ENCODE measurements at places on chromosomes 16 and 17. TPM values are rescaled to one million over a fixed set of nuclear protein-coding genes. Genes with fewer than 3 reads are reported as not detected.

DNA sequence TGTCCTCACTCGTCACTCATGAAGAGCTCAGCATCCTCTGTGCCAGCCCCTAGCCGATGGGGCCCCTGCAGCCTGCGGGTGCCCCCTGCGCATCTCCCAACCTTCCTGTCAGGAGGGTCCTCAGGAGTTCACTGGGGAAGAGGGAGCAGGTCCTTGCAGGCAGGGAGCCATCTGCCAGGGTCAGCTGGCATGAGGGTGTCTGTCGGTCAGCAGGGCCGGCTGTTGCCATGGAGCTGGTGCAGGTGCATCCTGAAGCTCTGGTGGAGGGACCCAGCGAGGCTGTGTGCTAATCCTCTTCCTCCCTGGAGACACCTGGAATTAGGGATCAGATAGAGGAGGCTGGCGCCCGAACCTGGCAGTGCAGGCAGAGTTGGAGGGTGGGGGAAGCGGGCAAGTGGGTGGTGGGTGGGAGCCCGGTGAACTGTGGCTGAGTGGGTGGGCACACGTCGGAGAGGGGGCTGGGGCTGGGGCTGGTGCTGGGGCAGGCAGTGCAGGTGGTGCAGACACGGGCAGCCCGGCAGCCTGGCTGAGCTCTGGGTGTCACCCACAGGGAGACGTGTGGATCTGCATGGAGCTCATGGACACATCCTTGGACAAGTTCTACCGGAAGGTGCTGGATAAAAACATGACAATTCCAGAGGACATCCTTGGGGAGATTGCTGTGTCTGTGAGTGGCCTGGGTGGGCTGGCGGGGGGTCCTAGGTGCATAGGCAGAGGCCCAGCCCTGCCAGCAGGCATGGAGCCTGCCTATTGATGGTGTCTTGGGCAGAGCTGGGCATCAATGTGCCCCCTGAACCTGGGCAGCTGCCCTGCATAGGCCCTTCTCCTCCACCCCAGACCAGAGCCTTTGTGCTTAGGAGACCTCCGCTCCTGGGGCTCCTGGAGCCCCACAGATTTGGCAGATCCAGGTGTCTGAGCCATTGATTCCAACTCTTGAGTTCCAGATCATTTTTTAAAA is 17.4 kb downstream of the MAP2K3 start:
- no peak for ATAC-seq

DNA sequence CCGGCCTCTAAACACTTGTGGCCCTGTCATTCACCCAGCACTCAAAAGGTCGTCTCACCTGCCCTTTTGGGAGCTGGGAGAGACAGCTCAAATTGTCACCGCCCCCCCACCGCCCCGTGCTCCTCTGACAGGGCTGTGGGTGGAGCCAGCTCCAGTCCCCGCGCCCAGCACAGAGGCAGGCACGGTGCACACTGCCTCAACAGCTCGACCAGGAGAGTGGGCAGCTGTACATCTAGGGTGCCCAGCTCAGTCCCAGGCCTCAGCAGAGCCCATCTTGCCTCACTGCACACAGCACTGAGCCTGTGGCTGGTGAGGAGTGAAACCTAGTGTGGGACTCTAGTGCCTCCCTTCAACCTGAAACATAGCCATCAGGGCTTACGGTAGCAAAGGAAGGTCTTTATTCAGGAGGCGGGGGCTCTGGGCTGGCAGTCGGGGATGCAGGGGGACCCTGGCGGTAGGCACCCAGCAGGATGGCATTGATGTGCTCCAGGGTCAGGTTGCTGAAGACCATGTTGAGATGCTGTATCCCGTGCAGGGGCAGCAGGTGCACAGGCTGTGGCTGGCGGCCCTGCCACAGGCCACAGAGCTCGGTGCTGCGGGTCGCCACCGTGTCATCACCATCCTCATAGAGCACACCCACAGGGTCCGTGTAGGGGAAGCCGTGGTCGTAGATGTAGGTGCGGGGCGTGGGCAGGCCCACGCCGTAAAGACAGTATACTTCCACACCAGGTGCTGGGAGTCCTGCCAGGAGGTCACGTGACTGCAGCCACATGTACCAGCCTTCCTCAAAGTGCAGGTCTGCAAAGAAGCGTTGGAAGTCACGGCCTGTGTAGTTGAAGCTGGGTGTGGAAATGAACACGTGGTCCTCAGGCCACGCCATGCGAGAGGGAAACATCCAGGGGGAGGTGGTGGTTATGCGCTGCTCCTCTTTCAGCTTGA is 3.1 kb upstream of the PSMB10 start:
- no peak for ATAC-seq

GRCh38 chr17:56678249-56679114 is 85.0 kb downstream of the NOG start:
- peak; percentile 77 for ATAC-seq

- ATAC-seq, result peak; percentile 68
Measured at GRCh38 chr16:19898924-19899604, 14.4 kb upstream of the GPRC5B start.

- no peak for ATAC-seq
Measured at GRCh38 chr17:28366605-28367004, 1.6 kb upstream of the SEBOX start.

C17orf78 gene
- 0.41 TPM for total RNA-seq

- no peak for ATAC-seq
Measured at GRCh38 chr17:47957591-47958490, at the start of gene PRR15L. TSS of gene PRR15L (minus strand) at chr17:47957883. CDS start at chr17:47953234, 4,649 bp downstream.

GRCh38 chr17:19660219-19660870 is 11.8 kb downstream of the ALDH3A2 start:
- ATAC-seq, result no peak

DNA sequence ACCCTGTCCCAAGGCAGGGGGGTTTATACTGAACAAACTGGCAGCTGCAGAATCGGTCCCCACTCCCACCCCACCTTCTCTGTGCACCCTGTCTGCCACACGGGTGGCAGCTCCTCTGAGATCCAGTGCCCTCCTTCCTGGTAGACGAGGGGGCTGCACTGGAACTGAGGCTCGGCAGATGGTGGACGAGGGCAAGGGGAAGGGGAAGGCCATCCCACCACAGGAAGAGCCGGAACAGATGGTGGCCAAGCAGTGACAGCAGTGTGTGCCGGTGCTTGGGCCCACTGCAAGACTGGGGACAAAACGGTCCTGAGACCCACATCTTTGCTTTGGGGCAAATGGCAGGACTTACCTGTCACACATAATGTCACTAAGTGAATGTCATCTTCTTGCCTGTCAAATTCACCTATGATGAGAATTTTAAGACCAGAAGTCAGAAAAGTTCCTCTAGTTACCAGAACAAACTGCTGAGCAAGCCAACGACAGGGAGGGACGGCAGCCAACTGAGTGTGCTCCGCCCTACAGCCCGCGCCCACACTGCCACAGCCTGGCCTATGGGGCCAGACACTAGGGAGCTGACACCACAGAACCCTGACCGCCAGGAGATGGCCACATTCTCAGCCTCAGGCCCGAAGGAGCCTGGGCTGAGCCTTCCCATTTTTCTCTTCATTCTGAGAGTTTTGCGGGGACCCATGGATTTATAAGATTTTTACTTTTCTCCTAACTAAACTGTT is 14.4 kb downstream of the NTAN1 start:
- peak; percentile 78 for ATAC-seq

DNA sequence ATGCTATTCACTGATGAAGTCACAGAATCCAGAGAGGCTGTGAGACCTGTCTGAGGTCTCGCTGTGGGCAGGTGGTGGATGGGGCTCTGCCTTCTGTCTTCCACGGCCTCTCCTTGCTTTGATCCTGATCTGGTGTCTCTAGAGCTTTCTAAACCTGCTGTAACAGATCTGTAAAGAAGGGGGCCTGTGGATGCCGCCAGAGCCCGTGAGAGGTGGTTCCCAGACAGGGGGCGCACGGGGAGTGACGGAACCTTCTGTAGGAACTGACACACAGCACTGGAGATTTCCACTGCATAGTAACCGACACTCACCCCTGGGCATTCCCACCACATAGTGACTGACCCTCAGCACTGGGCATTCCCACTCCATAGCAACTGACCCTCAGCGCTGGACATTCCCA is 16.0 kb downstream of the CBFA2T3 start:
- no peak for ATAC-seq

- no peak for ATAC-seq
Measured at GRCh38 chr17:63434951-63435571, 11.0 kb downstream of the CYB561 start.

DNA sequence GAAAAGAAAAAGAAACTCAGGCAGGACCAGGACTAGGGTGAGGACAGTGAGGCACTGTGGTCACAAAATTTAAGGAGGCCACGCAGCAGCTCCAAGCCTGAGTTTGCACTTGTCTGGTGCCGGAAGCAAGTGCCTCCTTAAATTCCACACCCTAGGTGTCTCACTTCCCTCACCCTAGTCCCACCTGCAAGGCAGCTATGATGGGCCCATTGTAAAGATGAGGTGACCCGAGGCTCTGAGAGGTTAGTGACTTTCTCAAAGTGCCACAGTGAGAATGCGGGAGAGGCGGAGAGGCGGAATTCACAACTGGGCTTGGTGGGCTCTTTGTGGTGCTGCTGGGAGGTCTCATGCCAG is 21.5 kb upstream of the EEF2K start:
- no peak for ATAC-seq

GRCh38 chr16:89265647-89266046 is 48.1 kb downstream of the ZNF778 start:
- no peak for ATAC-seq

GRCh38 chr16:65377195-65377594 is 255.3 kb upstream of the CDH11 start:
- no peak for ATAC-seq

CCL4L2 gene
- total RNA-seq, result 0.38 TPM

DNA sequence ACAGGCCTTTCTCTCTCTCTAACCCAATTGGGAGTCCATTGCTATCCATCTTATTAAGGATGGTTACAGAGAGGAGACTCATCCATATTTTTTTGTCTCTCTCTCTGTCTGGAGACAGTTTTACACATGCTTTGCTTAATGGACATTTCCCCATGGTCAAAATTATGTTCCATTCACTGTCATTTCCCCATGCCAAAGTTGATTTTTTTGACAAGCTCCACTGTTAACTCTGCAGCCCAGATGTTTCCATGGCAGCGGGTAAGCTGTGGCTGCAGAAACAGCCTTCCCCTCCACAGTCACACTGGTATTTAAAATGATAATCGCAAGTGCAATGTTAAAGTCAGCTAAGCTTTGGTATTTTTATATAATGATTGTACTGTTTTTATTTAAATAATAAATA is 63.9 kb upstream of the HLF start:
- ATAC-seq, result no peak

- ATAC-seq, result peak; percentile 66
Measured at GRCh38 chr17:12667299-12667958, 1.7 kb downstream of the MYOCD start.

GLTPD2 gene
- total RNA-seq, result not detected

DNA sequence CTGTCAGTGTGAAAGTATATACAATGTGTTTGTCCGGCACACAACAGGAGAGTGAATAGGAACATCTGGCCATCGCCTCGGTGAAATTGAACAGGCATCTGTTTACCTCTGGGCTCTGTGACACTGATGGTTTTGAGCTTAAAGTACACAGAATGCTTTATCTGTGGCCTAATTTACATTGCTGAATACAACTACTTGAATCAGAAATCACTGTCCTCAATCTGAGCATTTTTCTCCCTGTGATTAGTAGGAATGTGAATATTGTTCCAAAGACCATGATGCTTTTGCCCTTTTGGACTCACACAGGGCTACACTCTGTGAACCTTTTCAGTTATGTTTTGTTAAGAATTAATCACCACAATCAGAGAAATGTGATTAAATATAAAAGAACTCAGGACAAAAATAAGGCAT is 323.0 kb upstream of the TBX2 start:
- peak; percentile 87 for ATAC-seq

SERPINF2 gene
- 0.31 TPM for total RNA-seq

DNA sequence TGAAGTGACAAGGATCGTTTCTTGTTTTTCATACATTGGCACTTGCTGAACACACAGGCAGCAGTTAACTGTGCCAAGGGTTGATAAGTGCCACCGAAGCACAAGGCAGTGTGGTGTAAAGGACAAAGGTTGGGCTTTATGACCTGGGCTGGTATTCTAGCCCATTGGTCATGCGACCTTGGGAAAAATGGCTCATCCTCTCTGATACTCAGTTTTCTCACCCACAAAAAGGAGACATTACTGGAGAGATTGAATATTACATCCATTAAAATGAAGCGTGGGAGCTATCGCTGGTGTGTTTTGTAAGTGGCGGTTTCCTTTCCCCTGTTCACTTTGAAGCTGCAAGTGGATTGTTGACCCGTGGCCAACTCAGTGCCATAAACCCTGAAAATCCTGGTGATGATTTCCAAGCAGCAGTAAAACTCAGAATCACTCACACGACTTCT is 216.9 kb downstream of the HAPSTR1 start:
- ATAC-seq, result no peak

DNA sequence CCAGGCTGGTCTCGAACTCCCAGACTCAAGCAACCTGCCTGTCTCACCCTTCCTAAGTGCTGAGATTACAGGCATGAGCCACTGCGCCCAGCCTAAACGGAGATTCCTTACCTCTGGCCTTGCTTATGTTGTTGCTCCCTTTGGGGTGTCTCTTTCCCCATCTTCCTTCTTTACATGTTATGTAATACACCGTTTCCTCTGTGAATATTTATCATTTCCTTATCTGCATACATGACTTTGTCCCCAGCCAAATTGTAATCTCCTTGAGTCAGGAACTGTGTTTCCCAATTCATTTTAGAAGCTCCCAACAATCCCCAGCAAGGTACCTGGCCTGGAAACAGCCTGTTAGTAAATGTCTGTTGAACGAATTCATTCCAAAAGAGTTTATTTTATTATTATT is 15.7 kb downstream of the COPZ2 start:
- no peak for ATAC-seq

GRCh38 chr17:80846932-80847331 is 144.7 kb upstream of the CHMP6 start:
- no peak for ATAC-seq

DNA sequence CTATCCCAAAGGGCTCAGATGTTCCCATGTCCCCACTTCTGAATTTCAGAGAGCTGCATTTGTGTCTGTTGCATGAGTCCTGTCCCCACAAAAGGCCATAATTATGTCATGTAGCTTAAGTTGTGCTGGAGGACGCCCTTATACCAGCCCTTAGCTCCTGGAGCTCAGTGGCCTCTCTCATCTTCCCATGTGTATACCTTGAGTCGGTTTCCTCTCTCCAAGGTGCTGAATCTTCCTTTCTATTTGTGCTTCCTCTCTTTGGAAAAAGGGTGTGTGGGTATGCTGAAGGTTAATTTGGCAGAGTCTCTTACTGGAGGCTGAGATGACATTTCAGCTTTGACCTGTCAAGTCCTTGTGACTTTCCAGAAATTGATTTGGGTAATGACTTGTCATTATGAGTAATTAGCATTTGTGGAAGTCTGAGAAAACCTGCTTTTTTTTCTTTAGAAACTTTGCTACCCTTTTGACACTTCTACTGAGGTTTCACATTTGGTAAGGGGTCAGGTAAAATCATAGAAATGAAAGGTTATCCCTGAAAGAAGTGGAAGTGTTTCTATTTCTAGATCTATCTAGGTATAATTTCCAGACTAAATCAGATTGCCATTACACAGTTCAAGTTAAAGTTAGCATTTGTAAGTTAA is 185.4 kb downstream of the ABCC12 start:
- ATAC-seq, result no peak

RPGRIP1L gene
- total RNA-seq, result 16.9 TPM
